Vein endothelial cell (primary cell): ENCODE measurements at places on chromosomes 11 and 22. TPM values are rescaled to one million over a fixed set of nuclear protein-coding genes. Genes with fewer than 3 reads are reported as not detected.

MRGPRD gene
- total RNA-seq: not detected in 2 replicates

JAML gene
- total RNA-seq: 0.65 TPM in 1 of 2 replicates, not detected in the other

FOSL1 gene
- 32.1 and 39.5 TPM in 2 replicates for total RNA-seq

GLYATL1 gene
- not detected in 2 replicates for total RNA-seq

GNG3 gene
- not detected in 2 replicates for total RNA-seq

CCDC188 gene
- 8.6 and 8.8 TPM in 2 replicates for total RNA-seq

MICAL3 gene
- 34.0 and 44.4 TPM in 2 replicates for total RNA-seq

CCDC117 gene
- 19.9 and 24.5 TPM in 2 replicates for total RNA-seq

ENTHD1 gene
- not detected in 2 replicates for total RNA-seq

CHEK2 gene
- 12.5 and 20.9 TPM in 2 replicates for total RNA-seq

MMP1 gene
- total RNA-seq: 562 and 4,071 TPM in 2 replicates
